Breast epithelium (tissue), 4 donors: ENCODE measurements at places on chromosomes 7 and 10. TPM values are rescaled to one million over a fixed set of nuclear protein-coding genes. Genes with fewer than 3 reads are reported as not detected.

DNA sequence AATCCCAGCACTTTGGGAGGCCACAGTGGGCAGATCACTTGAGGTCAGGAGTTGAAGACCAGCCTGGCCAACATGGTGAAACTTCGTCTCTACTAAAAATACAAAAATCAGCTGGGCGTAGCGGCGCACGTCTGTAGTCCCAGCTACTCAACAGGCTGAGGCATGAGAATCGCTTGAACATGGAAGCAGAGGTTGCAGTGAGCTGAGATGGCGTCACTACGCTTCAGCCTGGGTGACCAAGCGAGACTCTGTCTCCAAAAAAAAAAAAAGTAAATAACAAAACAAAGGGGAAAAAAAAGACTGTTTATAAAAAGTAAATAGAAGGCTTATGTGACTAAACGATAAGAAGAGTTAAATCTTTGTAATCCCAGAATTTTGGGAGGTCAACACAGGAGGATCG is 15.0 kb upstream of the DNMBP start:
- no peak for DNase-seq

GRCh38 chr10:95273393-95274312 is 17.1 kb downstream of the PDLIM1 start:
- DNase-seq = no peak

DNA sequence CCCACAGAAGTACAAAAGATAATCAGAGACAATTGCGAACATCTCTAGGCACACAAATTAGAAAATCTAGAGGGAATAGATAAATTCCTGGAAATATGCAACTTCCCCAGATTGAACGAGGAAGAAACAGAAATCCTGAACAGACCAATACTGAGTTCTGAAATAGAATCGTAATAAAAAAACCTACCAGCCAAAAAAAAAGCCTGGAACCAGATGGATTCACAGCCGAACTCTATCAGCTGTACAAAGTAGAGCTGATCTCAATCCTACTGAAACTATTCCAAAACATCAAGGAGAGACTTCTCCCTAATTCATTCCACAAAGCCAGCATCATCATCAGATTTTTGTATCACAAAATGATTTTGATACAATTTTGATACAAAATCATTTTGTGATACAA is 206.4 kb downstream of the REEP3 start:
- DNase-seq = no peak

GRCh38 chr7:18845700-18846099 is 271.7 kb downstream of the TWIST1 start:
- DNase-seq = no peak

DNA sequence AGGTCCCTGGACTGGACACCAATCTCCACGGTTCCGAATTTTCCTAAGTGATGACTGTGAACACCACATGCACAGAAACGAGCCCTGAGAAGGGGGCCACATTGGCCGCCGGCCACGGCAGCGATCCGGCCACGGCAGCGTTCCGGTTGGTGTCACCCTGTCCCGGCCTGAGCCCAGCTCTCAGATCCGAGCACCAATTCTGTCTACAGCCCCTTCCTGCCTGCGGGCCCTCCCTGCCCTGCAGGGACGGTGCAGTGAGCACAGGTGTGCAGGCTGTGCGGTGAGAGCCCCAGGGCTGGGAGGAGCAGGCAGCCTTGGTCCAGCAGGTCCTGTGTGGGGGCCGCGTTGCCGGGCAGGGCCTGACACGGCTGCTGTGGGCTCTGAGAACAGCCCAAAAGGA is 29.7 kb upstream of the GPR146 start:
- no peak for DNase-seq

- no peak for DNase-seq
These were observed 276.6 kb upstream of the GALNT17 start for GRCh38 chr7:70855373-70855772.

DNA sequence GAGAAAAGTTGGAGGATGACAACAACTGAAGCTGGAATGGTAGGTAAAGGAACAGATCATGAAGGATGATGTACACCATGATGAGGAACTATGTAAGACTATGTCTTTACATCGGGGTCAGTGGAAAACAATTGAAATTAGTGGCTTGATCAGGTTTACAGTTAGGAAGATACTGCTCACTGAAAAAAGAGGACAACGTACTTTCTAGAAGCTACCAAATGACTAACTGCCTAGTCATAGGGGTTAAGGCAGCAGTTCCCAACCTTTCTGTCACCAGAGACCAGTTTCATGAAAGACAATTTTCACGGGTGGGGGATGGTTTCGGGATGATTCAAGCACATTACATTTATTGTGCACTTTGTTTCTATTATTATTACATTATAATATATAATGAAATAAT is 91.6 kb upstream of the ANKRD1 start:
- no peak for DNase-seq

- no peak for DNase-seq
These were observed 31.5 kb downstream of the UNC5B start for GRCh38 chr10:71243756-71244395.

DNA sequence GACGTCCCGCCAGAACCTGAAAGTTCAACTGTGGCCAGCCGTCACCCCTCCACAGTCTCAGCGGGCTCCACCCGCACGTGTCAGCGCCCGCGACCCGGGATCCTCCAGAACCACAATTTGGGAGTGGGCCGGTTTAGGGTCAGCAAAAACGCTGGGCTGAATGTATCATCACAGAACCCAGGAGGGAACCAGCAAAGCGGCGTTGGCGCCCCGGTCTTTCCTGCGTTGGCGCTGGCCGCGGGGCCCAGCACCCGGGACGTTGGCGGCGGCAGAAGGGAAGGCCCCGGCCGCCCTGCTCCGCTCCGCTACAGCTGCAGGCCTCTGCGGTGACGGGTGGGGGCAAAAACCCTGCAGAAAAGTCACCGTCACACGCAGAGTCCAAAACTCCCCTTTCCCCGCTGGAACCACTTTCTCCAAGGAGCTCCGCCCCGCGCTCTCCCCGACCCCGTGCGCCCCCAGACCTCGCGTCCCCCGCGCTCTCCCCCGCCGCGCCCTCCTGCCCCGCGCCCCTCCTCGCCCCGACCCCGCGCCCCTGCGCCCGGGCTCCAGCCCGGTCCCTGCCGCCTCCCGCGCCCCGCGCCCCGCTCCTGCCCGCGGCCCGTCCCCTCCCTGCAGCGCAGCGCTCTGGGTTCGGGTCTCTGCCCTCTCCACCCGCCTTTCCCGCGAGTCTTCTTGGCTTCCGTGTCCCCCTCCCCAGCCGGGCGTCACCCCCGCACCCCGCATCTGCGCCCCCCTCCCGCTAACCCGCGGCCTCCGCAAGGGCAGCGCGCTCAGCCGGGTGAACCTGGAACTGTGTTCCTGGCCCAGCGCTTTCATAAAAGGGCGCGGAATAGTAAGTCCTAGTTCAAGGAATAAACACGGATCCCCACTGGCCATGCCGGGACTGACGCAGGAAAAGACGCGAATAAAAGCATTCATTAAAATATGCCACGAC is 24.0 kb upstream of the RNF32 start:
- no peak for DNase-seq

GRCh38 chr10:96614515-96614914 is 27.7 kb upstream of the TM9SF3 start:
- no peak for DNase-seq

- DNase-seq = no peak
These were observed 184.5 kb upstream of the NFE2L3 start for GRCh38 chr7:25967278-25968204.

- DNase-seq = no peak
These were observed 659.0 kb upstream of the FZD8 start for GRCh38 chr10:36301139-36301538.

DNA sequence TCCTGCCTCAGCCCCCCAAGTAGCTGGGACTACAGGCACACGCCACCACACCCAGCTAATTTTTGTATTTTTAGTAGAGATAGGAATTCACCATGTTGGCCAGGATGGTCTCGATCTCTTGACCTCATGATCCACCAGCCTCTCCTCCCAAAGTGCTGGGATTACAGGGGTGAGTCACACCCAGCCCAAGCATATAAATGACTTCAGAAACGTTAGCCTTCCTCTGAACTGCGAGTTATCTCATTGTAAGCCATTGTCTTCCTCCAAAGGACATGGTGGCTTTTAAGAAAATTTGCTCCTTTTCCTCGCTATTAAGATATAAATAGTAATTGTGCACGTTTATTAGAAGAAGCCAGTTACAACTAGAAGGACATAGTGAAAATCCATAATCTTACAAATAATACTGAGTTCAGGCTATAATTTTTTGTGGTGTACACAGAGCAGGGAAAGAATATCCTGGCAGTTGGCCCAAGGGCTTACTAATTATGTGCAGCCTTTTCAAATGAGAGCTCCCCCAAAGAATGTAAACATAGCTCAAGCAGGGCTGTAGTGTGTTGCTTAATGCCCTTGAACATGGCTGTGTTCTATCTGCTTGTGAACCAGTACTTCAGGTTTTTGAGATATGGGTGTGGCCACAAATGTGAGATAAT is 495.8 kb downstream of the PARD3 start:
- DNase-seq = peak; percentile 28

- DNase-seq = no peak
These were observed 17.9 kb upstream of the MNX1 start for GRCh38 chr7:157028199-157028903.

DNA sequence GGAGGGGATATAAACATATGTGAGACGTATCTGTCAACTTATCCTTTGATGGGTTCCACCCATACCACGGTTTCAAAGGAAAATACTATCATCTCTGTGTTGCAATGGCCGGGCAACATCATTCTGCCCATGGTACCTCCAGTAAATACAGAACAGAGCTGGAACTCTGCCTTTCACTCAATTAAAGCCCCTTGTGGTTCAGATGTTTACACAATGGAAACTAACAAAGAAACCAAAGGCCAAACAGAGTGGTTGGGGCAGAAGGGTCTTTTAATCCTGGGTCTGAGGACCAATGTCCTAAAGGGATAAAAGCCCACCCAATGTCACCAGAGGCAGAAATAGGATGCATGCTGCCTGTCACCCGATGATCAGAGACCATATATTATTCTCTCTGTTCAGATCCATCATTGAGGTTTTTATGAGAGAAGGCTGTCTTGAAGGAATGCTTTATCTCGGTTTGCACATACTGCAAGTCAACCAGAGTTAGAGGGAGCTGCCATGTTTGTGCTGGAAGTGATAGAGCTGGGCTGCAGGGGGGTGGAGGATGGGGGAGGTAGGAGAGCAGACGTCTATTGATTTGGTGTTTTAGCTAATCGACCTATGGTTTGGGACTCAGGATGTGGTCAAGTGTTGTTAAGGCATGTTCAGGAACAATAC is 105.4 kb upstream of the FRMD4A start:
- no peak for DNase-seq

The NPSR1 gene
- total RNA-seq = not detected

The FXYD4 gene
- total RNA-seq = not detected

The ZC3HAV1L gene
- total RNA-seq = 12.5 TPM
